ENCODE measurements at places on chromosomes 6 and 20.
A peak's percentile ranks its signal among the peaks of the same experiment; 100 is the strongest.

GRCh38 chr6:34549026-34549803 lies 6.9 kb downstream of the SPDEF start:
- DNase-seq, result no peak

GRCh38 chr6:117668736-117669135 lies 6.5 kb upstream of the NUS1 start:
- no peak for DNase-seq

DNA sequence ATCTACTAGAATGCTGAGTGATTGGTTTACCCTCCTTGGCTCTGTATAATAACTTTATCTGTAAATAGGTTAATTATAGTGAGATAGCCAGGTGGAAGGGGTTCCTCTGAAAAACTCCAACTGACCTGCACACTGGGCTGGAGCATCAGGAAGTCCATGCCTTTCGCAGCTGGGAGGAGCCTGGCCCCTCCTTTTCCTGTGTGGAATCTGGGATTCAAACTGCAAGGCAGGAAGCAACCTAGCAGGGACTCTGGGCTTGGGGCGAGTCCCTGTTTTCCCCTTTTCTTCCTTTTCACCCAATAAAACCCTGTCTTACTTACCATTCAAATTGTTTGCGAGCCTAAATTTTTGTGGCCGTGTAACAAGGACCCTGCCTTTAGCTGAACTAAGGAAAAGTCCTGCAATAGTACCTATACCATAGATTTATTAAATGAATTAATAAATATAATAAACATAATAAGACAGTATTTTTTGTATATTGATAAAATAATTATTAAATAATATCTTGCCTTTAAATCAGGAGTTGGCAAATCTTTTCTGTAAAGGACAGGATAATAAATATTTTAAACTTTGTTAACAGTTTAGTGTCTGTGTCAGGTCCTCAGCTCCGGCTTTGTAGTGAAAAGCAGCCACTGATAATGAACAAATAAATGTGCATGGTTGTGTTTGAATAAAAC lies 406.2 kb upstream of the MMS22L start:
- no peak for DNase-seq

GRCh38 chr6:69220375-69220774 lies 576.4 kb downstream of the LMBRD1 start:
- DNase-seq, result no peak

GRCh38 chr6:5645328-5646290 lies 361.1 kb downstream of the NRN1 start:
- no peak for DNase-seq

DNA sequence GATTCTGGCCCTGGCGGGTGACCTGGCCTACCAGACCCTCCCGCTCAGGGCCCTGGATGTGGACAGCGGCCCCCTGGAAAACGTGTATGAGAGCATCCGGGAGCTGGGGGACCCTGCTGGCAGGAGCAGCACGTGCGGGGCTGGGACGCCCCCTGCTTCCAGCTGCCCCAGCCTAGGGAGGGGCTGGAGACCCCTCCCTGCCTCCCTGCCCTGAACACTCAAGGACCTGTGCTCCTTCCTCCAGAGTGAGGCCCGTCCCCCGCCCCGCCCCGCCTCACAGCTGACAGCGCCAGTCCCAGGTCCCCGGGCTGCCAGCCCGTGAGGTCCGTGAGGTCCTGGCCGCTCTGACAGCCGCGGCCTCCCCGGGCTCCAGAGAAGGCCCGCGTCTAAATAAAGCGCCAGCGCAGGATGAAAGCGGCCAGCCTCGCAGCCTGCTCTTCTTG lies 868 bp upstream of the SLC2A4RG start:
- DNase-seq, result no peak

- DNase-seq, result no peak
Measured at GRCh38 chr20:53652090-53652858, 58.6 kb upstream of the ZNF217 start.

- DNase-seq, result no peak
Measured at GRCh38 chr6:21633511-21634109, 40.1 kb downstream of the SOX4 start.

GRCh38 chr20:38112261-38112929 lies 52.7 kb downstream of the TGM2 start:
- DNase-seq, result no peak

GRCh38 chr6:167811040-167811439 lies 15.7 kb upstream of the AFDN start:
- DNase-seq, result no peak

DNA sequence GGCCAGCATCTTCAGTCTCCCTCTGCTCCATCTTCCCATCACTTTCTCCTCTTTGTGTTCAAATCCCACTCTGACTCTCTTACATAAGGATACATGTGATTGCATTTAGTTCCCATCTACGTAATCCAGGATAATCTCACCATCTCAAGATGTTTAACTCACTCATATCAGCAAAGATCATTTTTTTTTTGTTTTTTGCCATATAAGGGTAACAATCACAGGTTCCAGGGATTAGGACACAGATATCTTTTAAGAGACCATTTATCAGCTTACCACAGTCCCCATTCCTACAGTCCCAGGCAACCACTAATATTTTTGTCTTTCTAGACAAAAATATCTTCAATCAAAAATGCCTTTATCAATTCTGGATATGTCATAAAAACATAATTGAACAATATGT lies 3.2 kb upstream of the TREML2 start:
- DNase-seq, result no peak

- peak; percentile 49 for DNase-seq
Measured at GRCh38 chr6:148291876-148292275, 50.8 kb upstream of the SASH1 start.

GRCh38 chr6:119980802-119981201 lies 631.2 kb upstream of the MAN1A1 start:
- DNase-seq, result no peak

DNA sequence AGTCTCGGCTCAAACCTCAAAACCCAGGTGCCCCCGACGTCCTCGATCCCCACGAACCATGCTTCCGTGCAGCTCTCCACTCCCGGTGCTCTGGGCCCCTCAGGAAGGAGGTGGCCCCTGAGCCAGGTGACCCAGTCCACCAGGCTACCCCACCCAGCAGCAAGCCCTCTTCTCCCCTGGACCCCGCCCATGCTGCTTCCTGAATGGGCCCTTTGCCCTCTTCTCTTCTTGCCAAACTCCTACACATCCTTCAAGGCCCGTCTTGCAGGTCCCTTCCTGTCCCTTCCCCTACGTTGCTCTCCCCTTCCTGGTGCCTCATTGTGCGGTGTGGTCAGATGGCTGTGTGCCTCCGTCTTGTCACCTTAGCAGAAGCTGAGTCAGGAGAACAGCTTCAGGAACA lies 3.4 kb upstream of the GATA5 start:
- DNase-seq, result no peak

DNA sequence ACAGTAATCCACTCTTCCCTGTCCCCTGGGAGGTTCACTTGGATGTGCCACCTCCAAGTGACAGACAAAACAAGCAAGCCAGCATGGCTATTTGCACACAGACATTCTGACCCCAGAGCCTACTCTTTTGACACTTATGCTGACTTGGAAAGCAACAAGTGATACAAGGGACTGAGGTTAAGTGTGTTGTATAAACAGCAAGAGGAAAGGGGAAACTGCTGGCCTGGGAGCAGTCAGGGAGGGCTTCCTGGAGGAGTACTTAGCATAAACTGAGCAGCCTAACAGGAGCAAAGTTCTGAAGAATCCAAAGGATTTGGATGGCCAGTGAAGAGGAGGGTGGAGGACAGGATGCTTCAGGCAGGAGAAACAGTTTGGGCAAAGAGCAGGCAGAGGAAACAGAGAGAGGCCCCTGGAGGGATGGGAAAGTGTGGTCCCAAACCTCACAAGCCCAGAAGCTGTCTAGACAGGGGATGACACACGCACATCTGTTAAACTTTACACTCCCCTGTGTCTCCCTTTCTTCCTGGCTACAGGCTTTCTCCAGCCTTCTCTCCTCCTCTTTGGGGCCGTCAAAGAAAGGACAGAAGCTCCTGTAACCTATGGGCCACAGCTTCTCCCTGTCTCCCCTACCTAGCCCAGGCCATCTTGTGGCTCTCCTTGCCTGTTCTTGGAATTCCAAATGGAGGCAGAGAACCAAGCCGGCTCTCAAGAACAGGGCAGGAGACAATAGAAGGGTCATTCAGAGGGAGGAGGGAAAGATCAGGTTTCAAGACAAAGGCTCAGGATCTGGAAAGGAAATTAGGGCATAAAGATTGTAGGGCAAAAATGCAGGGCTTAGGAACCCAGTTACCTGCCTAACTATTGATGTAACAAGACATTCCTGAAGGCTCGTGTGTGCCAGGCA lies 19.3 kb downstream of the SULF2 start:
- DNase-seq, result no peak

DNA sequence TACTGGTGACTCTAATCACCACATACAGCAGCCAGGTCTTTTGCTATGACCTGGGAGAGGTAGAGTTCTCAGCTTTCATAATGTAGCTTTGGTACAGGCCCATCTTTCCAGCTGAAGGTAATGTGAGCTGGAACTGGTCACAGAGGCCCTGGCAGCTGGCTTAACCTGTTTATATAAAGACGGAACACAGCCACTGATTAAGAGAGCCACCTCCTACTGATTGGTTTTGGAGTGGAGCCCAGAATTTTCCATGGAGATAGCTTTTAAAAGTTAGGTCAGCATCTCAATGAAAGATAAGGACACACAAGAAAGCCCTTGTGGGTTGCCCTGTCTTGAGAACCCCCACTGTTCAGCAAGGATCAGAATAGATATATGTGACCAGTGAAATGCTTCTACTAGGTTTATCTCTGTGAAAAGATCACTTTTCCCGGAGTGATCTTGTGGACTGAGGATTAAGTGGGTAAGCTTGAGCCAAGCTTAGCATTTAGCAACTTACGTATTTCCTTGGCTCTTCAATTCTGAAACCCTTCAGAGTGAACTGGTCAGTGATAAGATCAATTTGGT lies 213.7 kb upstream of the CITED2 start:
- no peak for DNase-seq

DNA sequence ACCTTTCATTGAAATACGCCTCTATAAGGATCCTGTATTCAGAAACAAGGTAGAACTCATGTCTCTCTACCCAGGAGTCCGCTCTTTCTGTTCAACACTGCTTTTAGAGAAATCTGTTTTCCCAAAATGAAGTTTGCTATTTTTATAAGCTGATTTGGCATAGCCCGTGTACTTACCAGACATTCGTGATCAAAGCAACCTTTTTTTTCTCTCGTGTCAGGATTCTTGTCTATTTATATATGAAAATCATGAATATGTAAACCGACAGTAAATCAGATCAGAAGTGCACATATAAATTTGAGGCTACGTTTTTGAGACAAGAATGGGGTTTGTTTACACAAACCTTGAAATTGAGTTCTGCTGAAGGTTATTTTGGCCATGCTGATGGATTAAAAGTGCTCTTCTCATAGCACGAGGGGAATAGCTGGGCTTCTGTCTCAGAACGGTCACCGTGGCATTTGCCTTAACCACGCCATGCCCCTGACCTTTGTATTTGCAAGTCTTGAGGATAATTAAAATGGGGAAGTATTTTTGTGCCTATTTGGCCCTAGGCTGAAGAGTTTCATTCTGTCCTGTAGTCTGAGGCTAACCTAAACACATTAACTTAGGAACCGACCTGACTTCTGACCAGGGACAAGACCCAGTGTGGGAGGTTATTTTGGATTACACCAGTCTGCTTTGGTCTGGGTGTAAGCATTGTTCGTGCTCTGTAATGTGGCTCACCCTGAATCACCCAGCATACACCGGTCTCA lies 118.6 kb downstream of the MAP3K4 start:
- DNase-seq, result no peak

DNA sequence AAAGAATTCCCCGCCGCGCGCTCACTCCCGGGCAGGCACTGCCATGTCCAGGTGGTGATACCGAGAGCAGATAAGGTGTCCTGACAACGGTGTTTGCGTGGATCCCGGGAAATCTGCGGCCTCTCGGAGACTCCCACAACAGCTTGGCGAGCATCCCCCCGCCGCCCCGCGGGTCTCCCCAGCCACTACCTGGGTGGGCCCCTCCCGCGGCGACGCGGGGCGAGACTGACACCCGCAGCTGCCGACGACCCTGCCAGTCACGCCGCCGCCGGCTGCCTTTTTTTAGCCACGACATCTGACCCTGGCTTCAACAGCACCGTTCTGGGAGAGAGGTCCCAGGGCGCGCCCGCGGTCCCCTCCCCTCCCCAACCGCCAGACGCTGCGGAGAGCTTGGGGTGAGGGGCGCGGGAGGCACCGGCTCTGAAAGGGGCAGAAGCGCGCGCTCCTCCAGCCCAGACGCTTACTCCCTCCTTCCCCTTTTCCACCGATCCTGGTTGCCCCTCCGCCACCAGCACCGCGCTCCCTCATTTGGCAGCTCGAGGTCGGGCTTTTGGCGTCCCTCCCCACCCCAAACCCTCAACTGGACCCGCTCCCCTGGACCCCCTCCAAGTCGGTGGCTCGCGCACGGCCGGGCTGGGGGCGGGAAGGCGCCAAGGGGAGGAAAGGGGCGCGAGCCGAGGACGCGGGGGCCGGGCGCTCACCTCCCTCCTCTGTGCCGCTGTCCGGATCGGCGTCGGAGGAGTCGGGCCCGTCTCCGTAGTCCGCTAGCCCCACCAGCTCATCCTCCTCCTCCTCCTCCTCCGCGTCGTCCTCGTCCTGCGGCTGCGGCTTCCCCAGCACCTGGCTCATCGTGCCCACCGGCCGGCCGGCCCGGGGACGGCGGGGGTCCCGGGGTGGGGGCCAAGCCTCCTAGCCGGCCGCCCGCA lies 665 bp downstream of the RRAGD start:
- no peak for DNase-seq

DNA sequence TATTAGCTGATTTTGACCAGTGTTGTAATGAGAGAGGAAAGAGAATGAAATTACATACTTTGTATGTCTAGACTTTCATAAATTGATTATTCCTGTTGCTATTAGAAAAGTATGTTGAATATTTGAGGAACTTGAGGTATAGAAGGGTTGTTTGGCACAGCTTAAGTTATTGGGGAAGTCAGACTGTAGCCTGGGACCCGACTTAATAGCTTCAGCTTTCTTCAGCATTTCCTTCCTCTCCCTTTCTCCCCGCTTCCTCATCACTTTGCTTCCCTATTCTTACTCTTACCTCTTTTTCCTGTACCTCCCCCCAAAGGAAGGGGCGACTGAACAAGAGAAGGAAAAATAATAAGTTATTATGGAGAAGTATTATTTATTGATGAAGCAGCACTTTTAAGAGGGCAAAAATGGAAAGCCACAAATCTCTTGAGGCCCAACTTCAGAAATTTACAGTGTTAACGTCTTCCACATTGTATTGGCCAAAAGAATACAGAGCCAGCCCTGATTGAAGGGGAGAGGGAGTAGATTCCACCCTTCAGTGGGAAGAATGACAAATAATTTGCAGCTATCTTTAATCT lies 7.4 kb downstream of the SENP6 start:
- DNase-seq, result no peak

DNA sequence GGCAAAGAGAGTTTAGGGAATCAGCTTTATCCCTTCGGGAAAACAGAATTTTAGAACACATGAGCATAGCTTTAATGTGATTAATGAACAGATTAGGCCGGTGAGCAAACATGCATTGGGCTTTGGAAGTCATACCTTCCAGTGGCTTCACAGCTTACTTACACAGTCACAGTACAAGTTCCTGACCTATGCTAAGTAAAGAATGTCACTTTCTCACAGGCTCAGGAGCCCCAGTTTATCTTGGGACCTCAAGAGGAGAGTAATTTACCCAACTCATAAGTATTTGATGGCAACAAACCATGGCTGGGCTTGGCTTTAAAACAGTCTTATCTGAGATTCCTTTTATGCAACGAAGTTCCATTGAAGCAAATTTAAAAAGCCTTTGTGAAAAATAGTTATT lies 195.9 kb downstream of the AKAP7 start:
- DNase-seq, result no peak

GRCh38 chr6:163151212-163151611 lies 263.3 kb upstream of the QKI start:
- DNase-seq, result no peak
